GM12878 (cell line): ENCODE measurements at places on chromosomes 12 and 14.

DNA sequence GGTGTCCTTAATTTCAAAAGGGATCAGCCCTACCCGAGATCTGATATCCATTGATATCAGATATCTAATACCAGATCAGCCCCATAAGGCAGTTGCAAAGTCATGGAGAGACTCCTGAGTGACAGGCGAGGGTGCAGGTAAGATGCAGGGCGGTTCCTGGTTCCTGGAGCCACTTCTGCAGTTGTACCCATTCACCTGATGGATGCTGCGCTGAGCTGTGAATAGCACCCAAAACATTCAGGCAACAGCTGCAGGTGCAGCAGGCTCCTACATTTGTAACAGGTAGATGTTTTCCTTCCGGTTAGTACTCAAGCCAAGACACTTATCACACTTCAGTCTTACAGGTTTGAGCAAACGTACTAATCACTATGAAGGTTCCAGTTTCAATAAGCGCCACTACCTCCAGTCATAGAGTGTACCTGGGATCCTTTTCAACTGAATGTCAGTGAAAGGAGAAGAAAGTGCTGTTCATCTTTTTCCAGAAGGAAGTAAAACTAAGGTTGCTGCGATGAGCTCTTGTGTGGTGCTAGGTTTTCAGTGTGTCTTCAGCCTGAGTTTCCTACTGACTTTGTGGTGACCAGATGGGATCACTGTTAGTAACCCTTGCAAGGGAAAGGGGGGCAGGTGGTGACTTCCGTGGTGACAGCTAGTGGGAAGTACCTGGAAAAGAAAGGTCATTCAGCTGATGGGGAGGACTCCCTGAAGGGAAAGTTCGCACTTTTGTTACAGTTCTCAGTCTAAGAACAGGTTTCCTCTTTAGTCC, 1.9 kb downstream of the ATP6V0A2 start:
- no peak for DNase-seq

DNA sequence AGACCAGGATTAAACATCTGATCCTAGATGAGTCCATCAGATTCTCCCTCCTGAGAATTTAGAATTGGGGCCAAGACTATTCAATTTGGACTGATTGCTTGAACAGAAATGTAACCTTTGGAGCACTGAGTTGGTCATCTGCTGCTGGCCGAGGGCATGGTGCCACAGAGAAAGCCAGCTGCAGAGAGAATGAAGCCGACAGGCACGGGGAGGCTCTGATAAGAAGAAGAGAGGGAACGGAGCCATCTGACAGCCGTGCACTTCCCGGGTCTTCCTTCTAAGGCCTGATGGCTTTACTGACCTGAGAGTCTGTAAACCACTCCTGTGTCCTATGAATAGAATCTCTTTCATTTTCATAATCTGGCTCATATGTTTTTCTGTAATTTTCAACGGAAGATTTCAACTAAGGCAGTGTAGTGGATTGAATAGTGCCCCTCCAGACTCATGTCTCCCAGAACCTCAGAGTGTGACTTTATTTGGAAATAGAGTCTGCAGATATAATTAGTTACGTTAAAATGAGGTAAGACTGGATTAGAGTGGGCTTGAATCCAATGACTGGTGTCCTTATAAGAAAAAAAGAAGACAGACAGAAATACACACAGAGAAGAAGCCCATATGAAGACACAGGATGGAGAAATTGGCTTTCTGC, 39.1 kb upstream of the FRS2 start:
- DNase-seq = no peak

DNA sequence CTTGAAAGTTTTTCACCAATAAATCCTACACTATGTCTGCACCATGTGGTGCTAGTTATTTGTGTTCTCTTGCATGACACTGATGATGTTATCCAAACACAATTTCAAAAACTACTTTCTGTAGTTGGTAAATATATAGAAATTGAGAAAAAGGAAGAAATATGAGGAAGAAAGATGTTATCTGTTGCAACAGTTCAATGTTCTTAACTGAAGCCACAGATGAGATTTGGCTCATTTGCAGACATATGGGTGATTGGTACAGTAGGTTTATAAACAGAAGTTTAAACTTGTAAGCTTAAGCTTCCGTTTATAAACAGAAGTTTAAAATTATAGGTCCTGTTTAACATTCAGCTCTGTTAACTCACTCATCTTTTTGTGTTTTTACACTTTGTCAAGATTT, at the start of gene CLEC12A:
Gene CLEC12A, plus strand, starts transcription at position 229 of the 400 bp plus-strand sequence. CDS start 188 bp downstream, outside the sequence.
- DNase-seq = no peak

- DNase-seq = no peak
Observed at GRCh38 chr14:100261621-100262020, 22.7 kb downstream of the YY1 start.

- no peak for DNase-seq
Observed at GRCh38 chr12:30909349-30910037, 17.1 kb upstream of the TSPAN11 start.

DNA sequence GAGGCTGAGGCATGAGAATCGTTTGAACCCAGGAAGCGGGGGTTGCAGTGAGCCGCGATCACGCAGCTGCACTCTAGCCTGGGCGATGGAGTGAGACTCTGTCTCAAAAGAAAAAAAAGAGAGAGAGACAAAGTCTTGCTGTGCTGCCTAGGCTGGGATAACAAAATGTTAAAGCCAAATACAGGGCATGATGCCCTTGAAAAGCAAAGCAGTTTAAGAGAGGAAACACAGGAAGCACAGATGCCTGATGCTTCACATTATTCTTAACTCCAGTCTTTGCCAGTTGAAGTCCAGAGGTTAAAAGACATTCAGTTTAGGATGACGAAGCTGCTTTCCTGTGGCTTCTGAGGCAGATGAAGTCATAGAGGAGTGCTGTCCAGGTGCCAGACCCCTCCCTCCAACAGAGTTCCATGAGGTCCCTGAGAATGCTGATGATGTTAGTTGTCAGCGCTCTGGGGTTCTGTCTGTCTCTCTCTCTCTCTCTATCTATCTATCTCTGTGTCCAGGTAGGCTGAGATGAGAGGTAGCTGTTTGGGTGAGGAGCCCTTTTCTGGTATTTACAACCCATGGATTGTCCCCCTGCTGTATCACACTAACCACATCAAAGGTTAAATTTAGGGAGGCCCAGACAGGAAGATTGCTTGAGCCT, 4.9 kb upstream of the MRPL52 start:
- DNase-seq = no peak

GRCh38 chr12:40212566-40212965, 12.2 kb upstream of the LRRK2 start:
- no peak for DNase-seq

DNA sequence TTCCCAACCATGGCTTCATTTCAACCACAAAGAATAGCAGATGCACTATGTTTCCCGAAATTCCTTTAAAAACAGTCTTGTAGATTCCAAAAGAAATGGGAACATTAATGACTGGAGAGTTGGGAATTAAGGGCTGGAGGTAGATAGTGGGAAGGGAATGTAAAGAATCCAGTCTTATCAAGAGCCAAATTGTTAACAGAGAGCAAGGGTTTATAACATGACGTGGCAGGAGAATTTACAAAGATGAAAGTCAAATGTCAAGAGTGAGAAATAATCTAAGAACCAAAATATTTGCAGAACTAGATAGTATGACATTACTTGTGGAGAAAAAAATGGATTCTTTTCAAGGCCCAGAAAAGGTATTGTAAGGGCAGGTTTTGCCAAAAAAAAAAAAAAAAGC, 200.9 kb downstream of the GRIN2B start:
- no peak for DNase-seq

- no peak for DNase-seq
Observed at GRCh38 chr12:111673503-111673902, 12.3 kb downstream of the BRAP start.

GRCh38 chr12:50699154-50699553, 64.7 kb upstream of the ATF1 start:
- DNase-seq = no peak
